ENCODE measurements at places on chromosomes 3 and 15. TPM values are rescaled to one million over a fixed set of nuclear protein-coding genes. Genes with fewer than 3 reads are reported as not detected.
A peak's percentile ranks its signal among the peaks of the same experiment; 100 is the strongest.

MUSTN1 gene
- 0.72 TPM for total RNA-seq

DNA sequence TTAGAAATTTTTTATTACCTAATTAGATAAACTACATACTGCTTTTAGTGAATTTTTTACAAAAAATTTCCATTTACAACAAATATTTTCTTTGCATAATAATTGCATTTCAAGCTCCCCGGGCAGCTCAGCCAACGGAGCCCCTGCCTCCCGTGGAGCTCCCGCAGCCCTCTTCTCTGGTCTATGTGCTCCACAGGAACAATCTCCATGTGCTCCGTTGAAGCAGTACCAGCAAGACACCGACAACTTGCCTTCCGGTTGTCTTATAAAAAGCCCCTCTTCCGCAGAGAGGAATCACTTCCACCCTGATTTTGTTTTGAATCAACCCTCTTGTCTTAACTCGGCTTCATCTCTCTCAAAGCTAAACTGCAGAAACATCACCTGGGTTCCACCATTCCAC lies 46.9 kb upstream of the CHD2 start:
- no peak for DNase-seq
- H3K4me3 ChIP-seq = no peak overlapping the region
- no peaks in the 10 kb centered on the region for H3K4me1 ChIP-seq
- no peaks in the 10 kb centered on the region for H3K36me3 ChIP-seq

AGTR1 gene
- not detected for total RNA-seq

HTR3E gene
- not detected for total RNA-seq

- H3K4me1 ChIP-seq = peaks cover 6% of the 10 kb centered on the region
- H3K36me3 ChIP-seq = no peaks in the 10 kb centered on the region
- H3K4me3 ChIP-seq = no peak overlapping the region
- H3K27me3 ChIP-seq = no peaks in the 10 kb centered on the region
- DNase-seq = peak; percentile 15
Observed at GRCh38 chr15:25776071-25776746, 86.9 kb downstream of the ATP10A start.

TRAT1 gene
- not detected for total RNA-seq

BFSP2 gene
- not detected for total RNA-seq

HESX1 gene
- total RNA-seq = 28.4 TPM

DNA sequence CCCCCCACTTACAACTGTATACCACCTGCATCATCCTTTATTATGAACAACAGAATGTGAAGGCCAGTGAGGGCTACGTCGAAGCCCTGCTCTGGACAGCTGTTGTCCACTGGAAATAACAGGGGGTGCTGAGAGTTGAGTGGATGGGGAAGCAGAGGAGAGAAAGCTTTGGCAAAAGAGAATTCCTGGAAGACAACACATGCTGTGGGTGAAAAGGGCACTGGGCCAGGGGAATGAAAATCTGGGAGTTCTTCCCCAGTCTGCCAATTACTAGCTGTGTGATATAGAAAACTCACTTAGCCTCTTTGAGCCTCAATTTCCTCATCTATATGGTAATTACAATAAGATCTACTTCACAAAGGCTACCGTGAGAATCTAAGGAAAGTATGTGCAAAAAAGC lies 40.7 kb downstream of the FSTL1 start:
- peaks cover 88% of the 10 kb centered on the region for H3K36me3 ChIP-seq
- no peak for DNase-seq
- no peak overlapping the region for H3K27ac ChIP-seq
- H3K4me1 ChIP-seq = no peaks in the 10 kb centered on the region
- H3K4me3 ChIP-seq = no peak overlapping the region

LDHAL6B gene
- not detected for total RNA-seq

- H3K27ac ChIP-seq = no peak overlapping the region
- peaks cover 2% of the 10 kb centered on the region for H3K36me3 ChIP-seq
- no peaks in the 10 kb centered on the region for H3K27me3 ChIP-seq
- no peak for DNase-seq
- no peak overlapping the region for H3K4me3 ChIP-seq
Observed at GRCh38 chr15:71254491-71254890, 139.2 kb downstream of the THSD4 start.

GRCh38 chr3:178202194-178202593 lies 334.0 kb upstream of the KCNMB2 start:
- no peak overlapping the region for H3K27ac ChIP-seq
- no peak for DNase-seq
- no peaks in the 10 kb centered on the region for H3K4me1 ChIP-seq
- no peaks in the 10 kb centered on the region for H3K36me3 ChIP-seq

DNA sequence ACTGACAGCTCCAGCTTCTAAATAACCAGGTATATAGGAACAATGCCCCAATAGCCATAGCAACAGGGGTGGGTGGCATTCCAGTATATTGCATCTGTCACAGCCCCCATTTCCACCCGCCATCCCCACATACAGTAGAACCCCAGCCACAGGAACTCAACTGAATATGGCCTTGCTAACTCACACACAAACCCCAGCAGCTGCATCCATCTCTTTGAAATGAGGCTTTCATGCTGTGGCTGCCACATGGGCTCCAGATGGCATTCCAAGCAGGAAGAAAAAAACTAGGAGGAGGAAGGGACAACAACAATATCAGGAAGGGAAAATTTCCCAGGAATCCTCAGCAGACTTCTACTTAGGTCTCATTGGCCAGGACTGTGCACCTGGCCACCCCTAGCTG lies 54.6 kb downstream of the CCR3 start:
- no peak overlapping the region for H3K27ac ChIP-seq
- no peaks in the 10 kb centered on the region for H3K36me3 ChIP-seq
- H3K4me3 ChIP-seq = no peak overlapping the region
- H3K4me1 ChIP-seq = no peaks in the 10 kb centered on the region
- no peaks in the 10 kb centered on the region for H3K27me3 ChIP-seq

DNA sequence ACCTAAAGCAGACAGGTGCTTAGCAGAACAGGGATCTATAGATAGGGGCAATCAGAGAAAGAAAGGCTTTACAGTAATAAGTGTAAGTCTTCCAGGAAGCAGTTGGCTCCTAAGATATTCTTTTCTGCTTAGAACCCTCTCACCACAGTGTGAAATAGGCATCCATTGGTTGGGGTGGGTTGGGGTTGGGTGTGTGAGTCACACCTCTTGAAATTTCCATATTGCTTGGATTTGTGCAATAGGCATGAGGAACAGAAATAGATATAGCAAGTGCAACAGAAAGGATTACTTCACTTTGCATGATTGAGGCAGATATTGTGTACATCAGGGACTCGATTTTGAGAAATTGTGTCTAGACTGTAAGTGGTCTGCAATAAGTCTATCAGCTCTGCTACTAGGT lies 200.1 kb upstream of the GAP43 start:
- no peaks in the 10 kb centered on the region for H3K27me3 ChIP-seq
- H3K4me1 ChIP-seq = no peaks in the 10 kb centered on the region
- no peak for DNase-seq
- no peak overlapping the region for H3K27ac ChIP-seq
- H3K36me3 ChIP-seq = no peaks in the 10 kb centered on the region
- H3K4me3 ChIP-seq = no peak overlapping the region

GRCh38 chr15:22839046-22839695 lies 705 bp downstream of the NIPA2 start:
- H3K4me3 ChIP-seq = peak overlapping the region; percentile 97
- H3K27me3 ChIP-seq = no peaks in the 10 kb centered on the region
- H3K36me3 ChIP-seq = peaks cover 13% of the 10 kb centered on the region
- no peak overlapping the region for H3K27ac ChIP-seq

LINGO1 gene
- total RNA-seq = 42.6 TPM

- no peaks in the 10 kb centered on the region for H3K27me3 ChIP-seq
- no peak overlapping the region for H3K4me3 ChIP-seq
- H3K4me1 ChIP-seq = peaks cover 2% of the 10 kb centered on the region
- H3K36me3 ChIP-seq = no peaks in the 10 kb centered on the region
- DNase-seq = no peak
Observed at GRCh38 chr3:62249484-62249776, 123.9 kb downstream of the FEZF2 start.

DNA sequence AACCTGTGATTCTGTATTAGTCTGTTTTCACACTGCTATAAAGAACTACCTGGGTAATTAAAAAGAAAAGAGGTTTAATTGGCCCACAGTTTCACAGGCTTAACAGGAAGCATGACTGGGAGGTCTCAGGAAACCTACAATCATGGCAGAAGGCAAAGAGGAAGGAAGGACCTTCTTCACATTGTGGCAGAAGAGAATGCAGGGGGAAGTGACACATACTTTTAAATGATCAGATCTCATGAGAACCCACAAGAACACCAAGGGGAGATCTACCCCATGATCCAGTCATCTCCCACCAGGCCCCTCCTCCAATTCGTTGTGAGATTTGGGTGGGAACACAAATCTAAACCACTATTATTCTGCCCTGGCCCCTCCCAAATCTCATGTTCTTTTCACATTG lies 6.1 kb downstream of the ZKSCAN7 start:
- DNase-seq = no peak
- H3K4me1 ChIP-seq = no peaks in the 10 kb centered on the region
- peaks cover 92% of the 10 kb centered on the region for H3K36me3 ChIP-seq

DNA sequence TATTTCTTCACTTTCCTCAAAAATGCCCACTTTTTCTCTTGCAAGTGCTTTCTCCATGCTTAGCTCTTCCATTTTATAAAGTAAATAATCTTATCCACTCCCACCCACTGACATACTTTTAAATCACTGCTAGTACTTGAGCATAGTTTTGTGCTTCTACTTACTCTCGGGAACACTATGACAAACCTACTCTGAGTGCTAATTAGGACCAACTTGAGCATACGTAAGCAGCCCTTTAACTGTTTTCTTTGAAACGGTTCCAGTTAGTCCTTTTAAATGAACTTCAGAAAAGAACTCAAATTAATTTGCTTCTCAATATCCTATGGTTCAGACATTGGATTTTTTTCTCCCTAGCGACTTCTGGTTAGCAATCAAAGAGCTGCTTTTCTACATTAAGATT lies 280.0 kb upstream of the SOX2 start:
- no peak for DNase-seq
- no peak overlapping the region for H3K27ac ChIP-seq
- H3K27me3 ChIP-seq = no peaks in the 10 kb centered on the region
- H3K4me3 ChIP-seq = no peak overlapping the region
- H3K36me3 ChIP-seq = no peaks in the 10 kb centered on the region
- H3K4me1 ChIP-seq = no peaks in the 10 kb centered on the region

DNA sequence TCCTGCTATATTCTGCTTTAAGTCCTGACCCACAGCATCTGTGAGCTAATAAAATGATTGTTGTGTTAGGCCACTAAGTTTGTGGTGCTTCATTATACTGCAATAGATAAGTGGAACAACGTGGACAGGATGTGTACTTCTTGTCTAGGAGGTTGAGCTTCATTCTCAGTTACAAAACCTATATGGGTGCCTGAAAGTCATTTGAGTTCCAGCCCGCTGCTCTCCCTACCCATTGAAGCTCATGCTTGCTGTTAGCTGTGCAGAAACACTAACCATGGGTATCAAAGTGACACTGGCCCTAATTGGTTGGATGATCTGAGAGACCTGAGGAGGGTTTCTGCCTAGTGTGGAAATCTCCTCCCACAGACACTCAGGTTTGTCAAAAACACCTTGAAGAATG lies 357.2 kb downstream of the PDCD6IP start:
- no peak overlapping the region for H3K27ac ChIP-seq
- no peak for DNase-seq
- H3K27me3 ChIP-seq = no peaks in the 10 kb centered on the region
- H3K4me3 ChIP-seq = no peak overlapping the region

DNA sequence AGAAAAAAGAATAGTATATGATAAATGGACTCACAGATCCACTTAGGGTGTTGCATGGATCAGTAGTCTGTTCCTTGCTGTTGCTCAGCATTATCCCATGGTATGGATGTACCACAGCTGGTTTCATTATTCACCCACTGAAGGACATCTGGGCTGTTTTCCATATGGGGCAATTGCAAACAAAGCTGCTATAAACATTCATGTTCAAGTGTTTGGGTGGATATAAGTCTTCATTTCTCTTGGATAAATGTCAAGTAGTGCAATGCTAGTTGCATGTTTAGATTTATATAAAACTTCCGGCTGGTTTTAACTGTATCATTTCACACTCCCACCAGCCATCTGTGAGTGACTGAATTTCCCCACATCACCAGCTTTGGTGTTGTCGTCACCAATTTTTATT lies 137.7 kb downstream of the ASB7 start:
- H3K4me3 ChIP-seq = no peak overlapping the region
- H3K36me3 ChIP-seq = no peaks in the 10 kb centered on the region
- no peaks in the 10 kb centered on the region for H3K27me3 ChIP-seq
- DNase-seq = no peak
- no peak overlapping the region for H3K27ac ChIP-seq

- no peak for DNase-seq
- no peak overlapping the region for H3K27ac ChIP-seq
- H3K27me3 ChIP-seq = no peaks in the 10 kb centered on the region
Observed at GRCh38 chr3:120649830-120650233, 32.2 kb downstream of the HGD start.

DNA sequence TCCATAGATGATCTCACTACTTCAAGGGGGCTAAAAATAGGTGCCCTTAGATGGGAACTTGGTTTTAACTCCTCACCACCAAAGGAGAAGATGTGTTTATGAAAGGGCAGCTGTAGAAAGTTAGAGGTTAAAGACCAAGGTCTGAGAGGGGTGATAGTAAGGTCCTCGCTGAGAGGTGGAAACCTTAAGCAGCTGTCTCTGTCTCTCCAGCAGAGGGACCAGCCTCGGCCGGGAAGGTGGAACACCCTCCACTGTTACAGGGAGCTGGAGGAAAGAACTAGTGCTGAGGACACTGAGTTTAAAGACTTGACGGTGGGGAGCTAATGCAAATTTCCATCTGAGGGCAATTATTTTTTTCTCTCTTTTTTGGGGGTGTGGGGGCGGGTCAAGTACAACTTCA lies 8.9 kb upstream of the RLBP1 start:
- no peak overlapping the region for H3K27ac ChIP-seq
- no peaks in the 10 kb centered on the region for H3K4me1 ChIP-seq
- H3K36me3 ChIP-seq = no peaks in the 10 kb centered on the region
- DNase-seq = no peak
- H3K27me3 ChIP-seq = no peaks in the 10 kb centered on the region

DNA sequence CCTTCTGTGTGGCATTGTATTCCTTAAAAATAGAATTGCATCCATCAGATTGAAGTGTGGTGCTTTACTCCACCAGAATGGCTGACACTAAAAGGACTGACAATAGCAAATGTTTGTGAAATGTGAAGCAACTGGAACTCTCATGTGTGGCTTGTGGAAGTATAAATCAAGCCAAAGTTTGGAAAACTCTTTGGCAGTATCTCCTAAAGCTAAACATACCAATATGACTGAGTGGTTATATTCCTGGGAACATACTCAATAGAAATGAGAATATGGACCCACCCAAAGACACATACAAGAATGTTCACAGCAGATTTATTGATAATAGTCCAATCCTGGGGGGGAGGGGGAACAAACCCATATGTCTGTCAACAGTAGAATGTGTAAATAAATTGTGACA lies 87.1 kb downstream of the RARB start:
- no peaks in the 10 kb centered on the region for H3K36me3 ChIP-seq
- H3K4me3 ChIP-seq = no peak overlapping the region
- DNase-seq = no peak
- no peaks in the 10 kb centered on the region for H3K27me3 ChIP-seq
- no peak overlapping the region for H3K27ac ChIP-seq

GRCh38 chr3:13883681-13884080 lies 3.8 kb upstream of the WNT7A start:
- H3K4me3 ChIP-seq = no peak overlapping the region
- no peak for DNase-seq
- H3K27ac ChIP-seq = no peak overlapping the region
- H3K36me3 ChIP-seq = no peaks in the 10 kb centered on the region

All from H9 (cell line).